ENCODE measurements at places on chromosomes 3 and 15. TPM values are rescaled to one million over a fixed set of nuclear protein-coding genes. Genes with fewer than 3 reads are reported as not detected.

KCNMB3 gene
- 1.7 TPM for total RNA-seq

RLBP1 gene
- not detected for total RNA-seq

CPNE9 gene
- total RNA-seq = 0.64 TPM

DLG1 gene
- total RNA-seq = 86.8 TPM

GRCh38 chr15:73983211-73983727, 8.8 kb downstream of the STOML1 start:
- DNase-seq = no peak
- H3K27me3 ChIP-seq = no peaks in the 10 kb centered on the region
- peaks cover 14% of the 10 kb centered on the region for H3K4me1 ChIP-seq
- H3K27ac ChIP-seq = no peak overlapping the region
- no peaks in the 10 kb centered on the region for H3K36me3 ChIP-seq

DNA sequence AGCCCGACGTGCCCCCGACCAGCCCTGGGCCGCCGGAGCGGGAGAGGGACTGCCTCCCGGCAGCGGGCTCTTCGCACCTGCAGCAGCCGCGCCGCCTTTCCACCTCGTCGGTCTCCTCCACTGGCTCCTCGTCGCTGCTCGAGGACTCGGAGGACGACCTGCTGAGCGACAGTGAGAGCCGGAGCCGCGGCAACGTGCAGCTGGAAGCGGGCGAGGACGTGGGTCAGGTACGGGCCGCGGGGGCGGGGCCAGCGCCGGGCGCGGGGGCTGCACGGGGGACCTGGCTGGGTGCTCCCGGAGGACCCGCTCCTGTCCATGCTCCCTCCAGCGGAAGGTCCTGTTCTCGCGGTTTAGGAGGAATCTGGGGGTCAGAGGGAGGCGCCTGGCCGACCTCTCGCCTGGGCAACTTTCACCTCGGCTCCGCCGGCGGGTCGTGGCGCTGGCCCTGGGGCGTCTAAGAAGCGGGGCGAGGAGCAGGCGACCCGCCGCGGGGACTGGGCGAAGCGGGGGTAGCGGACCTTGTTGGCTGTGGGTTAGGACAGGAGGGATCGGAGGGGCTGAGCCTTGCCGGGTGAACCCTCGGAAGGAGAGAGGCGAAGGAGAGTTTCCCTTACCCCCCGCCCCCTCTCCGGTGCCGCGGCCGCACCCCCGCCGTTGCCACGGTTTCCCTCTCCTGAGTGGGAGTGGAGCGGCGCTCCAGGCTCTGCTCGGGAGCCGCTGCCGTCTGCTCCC, 682 bp downstream of the ITPKA start:
- H3K27ac ChIP-seq = no peak overlapping the region
- no peak for DNase-seq
- H3K4me1 ChIP-seq = peaks cover 39% of the 10 kb centered on the region
- H3K4me3 ChIP-seq = no peak overlapping the region
- H3K36me3 ChIP-seq = no peaks in the 10 kb centered on the region

DNA sequence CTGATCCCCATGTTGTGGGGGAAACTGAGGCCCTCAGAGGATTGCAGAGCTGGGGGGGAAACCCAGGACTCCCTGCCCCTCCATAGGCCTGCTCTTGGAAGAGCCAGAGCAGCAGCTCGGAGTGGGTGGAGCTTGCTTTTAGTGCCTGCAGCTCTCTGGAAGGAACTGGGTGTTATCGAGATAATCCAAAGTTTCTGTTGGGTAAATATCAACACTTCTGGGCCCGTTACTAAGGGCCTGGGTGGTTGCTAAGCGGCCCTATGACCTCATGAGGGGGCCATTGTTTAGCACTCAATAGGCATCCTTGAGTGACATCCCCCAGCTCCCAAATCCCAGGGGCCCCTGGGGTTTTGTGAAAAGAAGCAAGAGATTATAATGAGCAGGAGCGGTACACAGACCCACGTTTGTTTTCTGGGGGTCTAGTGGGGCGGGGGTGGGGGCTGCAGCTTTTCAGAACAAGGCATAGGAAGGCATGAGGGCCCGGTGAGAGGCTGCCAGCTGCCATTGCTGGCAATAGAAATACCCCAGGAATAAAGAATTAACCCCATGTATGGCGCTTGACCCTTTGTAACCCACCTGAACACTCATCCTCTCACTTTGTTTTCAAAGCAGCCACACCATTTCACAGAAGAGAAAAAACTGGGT, 48.3 kb upstream of the ATP2B2 start:
- no peak overlapping the region for H3K27ac ChIP-seq
- H3K4me3 ChIP-seq = no peak overlapping the region
- H3K36me3 ChIP-seq = no peaks in the 10 kb centered on the region
- H3K27me3 ChIP-seq = no peaks in the 10 kb centered on the region
- DNase-seq = no peak

DNA sequence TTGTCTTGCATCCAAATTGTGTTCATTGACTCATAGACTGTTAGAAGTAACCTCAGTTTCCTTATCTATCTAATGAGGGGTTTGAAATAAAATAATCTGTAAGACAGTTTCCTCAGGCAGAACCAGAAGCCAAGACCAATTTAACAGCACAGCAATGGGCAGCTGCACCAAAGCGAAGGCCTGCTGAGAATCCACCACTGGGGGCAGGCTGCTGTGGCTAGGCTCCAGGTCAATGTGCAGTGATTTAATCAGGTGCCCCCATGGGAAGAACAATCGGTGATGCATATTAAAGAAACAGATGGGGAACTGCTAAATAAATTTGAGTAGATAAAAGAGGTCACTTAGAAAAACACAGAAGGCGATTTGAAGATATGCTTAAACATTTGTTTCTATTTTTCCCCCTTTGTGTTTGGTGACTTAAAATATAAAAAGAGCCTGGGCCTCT, 28.0 kb upstream of the TMOD3 start:
- H3K27me3 ChIP-seq = no peaks in the 10 kb centered on the region
- no peak overlapping the region for H3K4me3 ChIP-seq
- peaks cover 12% of the 10 kb centered on the region for H3K36me3 ChIP-seq
- DNase-seq = no peak
- H3K27ac ChIP-seq = no peak overlapping the region

GRCh38 chr3:17088602-17089313, 204.0 kb downstream of the PLCL2 start:
- no peak overlapping the region for H3K4me3 ChIP-seq
- no peak overlapping the region for H3K27ac ChIP-seq
- peak; percentile 47 for DNase-seq
- H3K27me3 ChIP-seq = no peaks in the 10 kb centered on the region

- H3K27me3 ChIP-seq = no peaks in the 10 kb centered on the region
- no peak for DNase-seq
- H3K27ac ChIP-seq = no peak overlapping the region
- peaks cover 21% of the 10 kb centered on the region for H3K4me1 ChIP-seq
- no peak overlapping the region for H3K4me3 ChIP-seq
These were observed 217.4 kb downstream of the TCF12 start for GRCh38 chr15:57135800-57136199.

DNA sequence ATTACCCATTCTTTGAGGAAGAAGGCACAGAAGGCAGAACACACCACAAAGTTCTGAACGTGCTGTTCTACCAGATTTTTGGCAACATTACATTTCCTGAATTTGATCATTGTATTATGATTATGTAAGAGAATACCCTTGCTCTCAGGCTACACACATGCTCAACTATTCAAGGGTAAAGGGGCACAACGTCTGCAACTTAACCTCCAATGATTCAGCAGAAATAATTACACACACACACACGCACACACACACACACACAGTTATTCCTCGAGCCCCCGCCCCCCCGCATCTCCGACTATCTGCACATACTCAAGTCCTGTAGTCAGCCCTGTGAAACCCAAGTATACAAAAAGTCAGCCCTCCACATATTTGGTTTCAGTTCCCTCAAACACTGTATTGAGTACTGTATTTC, 26.8 kb downstream of the RPN1 start:
- no peak overlapping the region for H3K27ac ChIP-seq
- H3K4me3 ChIP-seq = no peak overlapping the region
- peaks cover 66% of the 10 kb centered on the region for H3K36me3 ChIP-seq
- no peaks in the 10 kb centered on the region for H3K27me3 ChIP-seq
- DNase-seq = no peak
- H3K4me1 ChIP-seq = peaks cover 8% of the 10 kb centered on the region

DNA sequence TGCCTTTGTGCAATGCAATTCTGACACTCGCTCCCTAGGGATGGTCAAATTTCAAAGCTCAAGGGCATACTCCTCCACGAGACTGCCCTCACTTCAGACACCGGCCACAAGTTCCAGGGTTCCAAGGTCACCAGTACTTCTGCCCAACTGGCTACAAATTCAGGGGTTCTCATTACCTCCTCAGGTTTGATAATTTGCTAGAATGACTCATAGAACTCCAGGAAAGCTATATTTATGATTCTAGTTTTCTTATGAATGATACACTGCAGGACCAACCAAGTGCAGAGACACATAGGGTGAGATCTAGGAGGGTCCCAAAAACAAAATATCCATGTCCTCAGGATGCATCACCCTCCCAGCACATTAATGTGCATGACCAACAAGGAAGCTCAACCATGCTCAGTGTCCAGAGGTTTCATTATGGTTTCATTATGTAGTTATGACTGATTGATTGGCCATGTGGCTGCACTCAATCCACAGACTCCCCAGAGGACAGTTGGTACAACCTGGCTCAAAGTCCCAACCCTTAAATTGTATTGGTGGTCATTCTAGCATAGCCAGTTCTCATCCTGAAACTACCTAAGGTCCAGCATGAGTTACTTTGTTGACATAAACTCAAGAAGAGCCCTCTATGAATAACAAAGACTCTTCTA, 170.4 kb upstream of the LRRN1 start:
- H3K36me3 ChIP-seq = no peaks in the 10 kb centered on the region
- no peak overlapping the region for H3K27ac ChIP-seq
- H3K4me3 ChIP-seq = no peak overlapping the region
- DNase-seq = no peak
- H3K27me3 ChIP-seq = no peaks in the 10 kb centered on the region
- no peaks in the 10 kb centered on the region for H3K4me1 ChIP-seq

All from CD4-positive, alpha-beta memory T cell (primary cell).